ENCODE measurements at places on chromosomes 16 and 17. TPM values are rescaled to one million over a fixed set of nuclear protein-coding genes. Genes with fewer than 3 reads are reported as not detected.

The FNDC8 gene
- not detected for total RNA-seq

The RMI2 gene
- total RNA-seq: 2.8 TPM

The MRPS23 gene
- 50.6 TPM for total RNA-seq

GRCh38 chr17:67759355-67760171 lies 41.8 kb downstream of the NOL11 start:
- no peak for DNase-seq

- DNase-seq: no peak
These were observed 31.9 kb downstream of the RANBP10 start for GRCh38 chr16:67774457-67774853.

DNA sequence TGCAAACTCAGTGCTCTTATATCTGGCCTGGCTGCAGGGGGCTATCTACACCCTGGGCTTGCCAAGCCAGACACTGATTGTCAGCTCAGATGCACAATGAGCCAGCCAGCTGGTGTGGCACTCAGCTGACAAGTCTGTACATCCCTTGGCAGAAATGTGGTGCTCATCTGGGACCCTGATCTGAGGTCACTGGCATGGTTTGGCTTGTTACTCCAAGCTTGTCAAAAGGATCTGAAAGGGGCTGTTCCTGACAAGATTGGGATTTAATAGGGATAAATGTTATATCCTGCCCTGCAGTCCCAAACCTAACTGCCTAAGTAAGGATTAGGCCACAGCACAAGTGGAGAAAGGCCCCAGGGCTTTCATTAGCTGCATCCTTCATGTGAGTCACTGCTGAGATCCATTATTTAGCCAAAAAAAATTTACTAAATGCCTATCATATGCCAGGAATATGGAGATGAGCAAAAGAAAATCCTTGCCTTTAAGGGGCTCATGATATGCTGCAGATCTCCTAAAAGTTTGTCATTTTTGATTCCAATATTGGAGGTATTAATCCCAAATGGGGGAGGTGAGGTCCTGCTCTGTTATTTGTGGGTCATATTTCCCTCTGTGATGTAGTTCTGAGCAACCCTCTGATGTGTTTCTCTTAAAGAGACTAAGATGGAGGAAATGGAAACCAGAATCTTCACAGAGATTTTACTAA lies 6.3 kb downstream of the SLC6A2 start:
- no peak for DNase-seq

Data from upper lobe of left lung (tissue), 6 donors.